ENCODE measurements at places on chromosomes 1 and 21.

DNA sequence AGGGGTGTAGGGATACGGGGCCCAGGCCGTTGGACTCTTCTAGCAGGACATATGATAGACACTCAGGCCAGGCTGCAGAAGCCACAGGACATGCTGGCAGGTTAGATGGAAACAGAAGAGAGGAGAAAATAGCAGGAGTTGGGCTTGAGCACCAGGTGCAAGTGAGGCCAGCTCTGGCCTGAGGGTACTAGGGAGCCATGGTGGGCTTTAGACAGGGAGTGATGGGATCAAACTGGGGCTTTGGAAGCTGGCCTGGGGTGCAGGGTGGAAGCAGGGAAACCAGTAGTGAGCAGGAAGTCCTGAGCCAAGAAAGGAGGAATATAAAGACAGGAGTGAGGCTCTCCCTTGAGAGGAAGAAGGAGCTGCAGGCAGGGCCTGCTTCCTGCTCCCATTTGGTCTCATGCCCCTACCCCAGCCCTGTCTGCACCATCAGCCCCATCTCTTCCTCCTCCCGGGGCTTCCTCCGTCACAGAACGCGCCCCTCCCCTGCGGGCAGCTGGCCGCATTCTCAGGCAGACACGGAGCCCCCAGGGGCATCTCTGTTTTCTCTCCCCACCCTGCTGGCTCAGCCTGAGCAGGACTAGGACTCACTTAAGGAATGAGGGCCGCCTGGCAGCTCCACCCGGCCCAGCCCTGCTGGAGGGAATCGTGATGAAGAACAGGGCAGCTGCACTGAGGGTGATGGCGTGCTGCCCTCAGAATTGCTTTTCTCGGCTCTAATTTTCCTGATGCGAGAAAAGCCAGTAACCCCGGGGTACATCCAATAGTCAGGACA lies 165.5 kb upstream of the TMEM51 start:
- peak; percentile 43 for DNase-seq

DNA sequence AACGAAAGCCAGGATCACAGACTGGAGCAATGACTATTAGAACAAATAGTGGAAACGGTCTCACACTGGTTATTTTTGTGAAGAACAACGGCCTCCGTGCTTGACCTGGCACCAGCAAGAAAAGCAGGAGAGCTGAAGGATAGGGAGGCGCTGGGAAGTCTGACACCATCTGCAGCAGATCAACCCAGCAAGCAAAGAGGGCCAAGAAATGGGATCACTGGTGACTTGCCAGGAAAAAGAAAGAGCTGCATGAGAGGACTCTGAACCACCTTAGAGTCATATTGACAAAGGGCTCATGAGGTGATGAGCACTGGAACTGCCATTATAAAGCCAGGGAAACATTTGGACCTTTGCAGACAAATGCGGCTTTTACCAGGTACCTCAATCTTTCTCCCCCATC lies 25.0 kb downstream of the MTOR start:
- no peak for DNase-seq

- no peak for DNase-seq
These were observed 320.2 kb downstream of the PTPRC start for GRCh38 chr1:198959032-198959431.

DNA sequence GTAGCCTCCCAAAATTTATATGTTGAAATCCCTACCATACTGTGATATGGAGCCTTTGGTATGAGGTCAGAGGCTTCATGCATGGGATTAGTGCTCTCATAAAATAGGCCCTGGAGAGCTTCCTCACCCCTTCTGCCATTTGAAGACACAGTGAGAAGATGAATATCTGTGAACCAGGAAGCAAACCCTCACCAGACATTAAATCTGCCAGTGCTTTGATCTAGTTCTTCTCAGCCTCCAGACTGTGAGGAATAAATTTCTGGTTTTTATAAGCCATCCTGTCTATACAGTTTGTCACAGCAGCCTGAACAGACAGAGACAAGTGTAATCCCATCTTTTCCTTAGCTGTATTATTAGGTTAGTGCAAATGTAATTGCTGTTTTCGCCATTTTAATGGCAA lies 88.4 kb downstream of the OLFML2B start:
- no peak for DNase-seq

GRCh38 chr1:175884369-175884768 lies 141.0 kb upstream of the TNR start:
- no peak for DNase-seq

DNA sequence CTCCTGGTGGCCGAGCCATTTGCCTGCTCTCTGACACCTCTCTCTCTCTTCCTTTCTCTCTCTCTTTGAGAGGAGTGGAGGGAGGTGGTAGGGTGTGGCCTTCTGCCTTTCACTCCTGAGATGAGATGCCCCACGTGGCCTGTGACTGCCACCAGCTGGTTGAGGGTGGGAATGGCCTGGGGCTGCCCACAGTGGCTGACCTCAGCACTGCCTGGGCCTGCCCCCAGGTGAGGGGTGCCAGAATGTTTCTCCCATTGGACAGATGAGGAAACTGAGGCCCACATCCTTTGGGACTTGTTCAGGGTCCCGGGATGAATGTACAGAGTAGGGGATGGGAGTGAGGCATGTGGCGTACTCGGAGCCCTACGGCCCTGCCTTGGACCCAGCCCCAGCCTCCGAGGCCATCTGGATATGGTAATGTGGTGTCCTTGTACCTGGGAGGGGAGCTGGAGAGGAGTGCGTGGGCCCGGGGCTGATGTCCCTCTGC lies 12.7 kb upstream of the C1orf167 start:
- DNase-seq, result peak; percentile 79
